ENCODE measurements at places on chromosomes 5 and 9.

- DNase-seq: no peak
Measured at GRCh38 chr5:120463006-120463680, 957 bp upstream of the PRR16 start.

GRCh38 chr5:133870661-133871060 lies 97.8 kb downstream of the C5orf15 start:
- DNase-seq: no peak

DNA sequence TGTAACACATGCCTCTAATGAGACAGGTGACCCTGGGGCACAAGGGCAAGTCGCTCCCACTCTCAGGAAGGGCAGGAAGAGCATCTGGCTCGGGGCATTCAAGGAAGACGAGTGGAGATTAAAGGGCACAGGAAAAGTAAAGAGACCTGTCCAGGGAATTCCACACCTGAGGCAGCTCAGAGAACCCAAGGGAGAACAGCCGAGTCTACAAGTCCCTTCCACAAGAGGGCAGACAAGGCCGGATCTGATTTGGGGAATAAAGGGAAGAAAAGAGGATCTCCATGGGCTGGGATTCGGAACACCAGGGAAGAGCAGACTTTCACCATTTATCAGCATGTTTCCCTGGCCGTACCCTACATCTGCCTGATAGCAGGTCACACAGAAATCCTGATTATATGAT lies 28.1 kb downstream of the GPX3 start:
- DNase-seq: no peak

DNA sequence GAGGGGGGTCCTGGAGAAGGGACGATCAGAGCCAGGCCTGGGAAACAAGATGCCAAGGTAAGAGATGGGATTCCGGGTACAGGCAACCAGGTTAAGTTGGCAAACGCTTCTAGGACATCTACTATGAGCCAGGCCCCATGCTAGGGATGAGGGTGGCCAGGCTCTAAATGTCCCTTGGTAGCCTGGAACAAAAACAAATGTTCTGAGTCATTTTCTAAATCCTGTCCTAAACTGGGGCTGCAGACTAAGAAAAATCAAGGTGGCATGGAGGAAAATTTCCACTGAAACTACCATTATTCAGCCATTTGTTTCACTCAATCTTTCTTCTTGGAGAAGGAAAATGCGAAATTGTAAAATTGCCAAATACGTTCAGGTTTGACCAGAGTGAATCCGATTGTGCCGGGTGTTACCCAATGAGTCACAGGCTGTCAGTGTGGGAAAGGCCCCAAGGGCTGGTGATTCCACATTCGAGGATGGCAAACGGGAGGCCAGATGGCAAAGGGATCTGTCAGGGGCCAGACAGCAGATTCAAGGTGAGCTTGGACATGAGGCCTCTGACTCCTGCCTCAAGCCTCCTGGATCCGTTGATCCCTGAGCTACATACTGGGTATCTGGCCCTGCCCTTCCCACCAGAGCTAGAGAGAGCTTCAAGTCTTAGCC lies 57.6 kb downstream of the PAX5 start:
- DNase-seq: no peak

GRCh38 chr5:68255305-68256120 lies 40.0 kb downstream of the PIK3R1 start:
- no peak for DNase-seq

GRCh38 chr5:66982470-66982869 lies 214.1 kb downstream of the CD180 start:
- DNase-seq: no peak

GRCh38 chr5:167802755-167803431 lies 488.6 kb upstream of the WWC1 start:
- DNase-seq: no peak

- no peak for DNase-seq
Measured at GRCh38 chr9:36276781-36277181, 18.5 kb upstream of the GNE start.

DNA sequence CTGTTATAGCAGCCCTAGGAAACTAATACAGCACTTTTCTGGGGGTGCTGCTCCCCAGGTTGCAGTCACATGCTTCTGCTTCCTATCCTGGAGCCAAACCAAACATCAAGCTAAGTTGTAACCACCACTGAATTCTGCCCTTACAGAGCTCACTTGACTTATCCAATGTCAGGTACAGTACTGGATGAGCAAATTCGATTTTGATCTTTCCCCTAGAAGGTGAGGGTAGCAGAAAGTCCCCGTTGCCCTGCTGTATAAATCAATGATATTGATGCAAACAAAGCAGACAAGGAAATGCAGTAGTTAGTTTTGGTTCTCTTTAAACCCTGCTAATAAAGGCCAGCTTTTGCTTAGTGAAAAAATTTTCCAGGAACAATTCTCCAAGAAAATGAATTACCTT lies 36.4 kb downstream of the ZCCHC9 start:
- DNase-seq: no peak
